ENCODE measurements at places on chromosomes 1 and 21. TPM values are rescaled to one million over a fixed set of nuclear protein-coding genes. Genes with fewer than 3 reads are reported as not detected.

GRCh38 chr1:18230840-18231239 is 123.2 kb downstream of the IGSF21 start:
- H3K4me1 ChIP-seq = no peaks in the 10 kb centered on the region
- no peak overlapping the region for H3K4me3 ChIP-seq
- peaks cover 1% of the 10 kb centered on the region for H3K36me3 ChIP-seq
- H3K27me3 ChIP-seq = peaks cover 22% of the 10 kb centered on the region
- no peak overlapping the region for H3K27ac ChIP-seq

NFASC gene
- total RNA-seq = 0.24 TPM

MSH4 gene
- 0.12 TPM for total RNA-seq

SYPL2 gene
- total RNA-seq = not detected

DNA sequence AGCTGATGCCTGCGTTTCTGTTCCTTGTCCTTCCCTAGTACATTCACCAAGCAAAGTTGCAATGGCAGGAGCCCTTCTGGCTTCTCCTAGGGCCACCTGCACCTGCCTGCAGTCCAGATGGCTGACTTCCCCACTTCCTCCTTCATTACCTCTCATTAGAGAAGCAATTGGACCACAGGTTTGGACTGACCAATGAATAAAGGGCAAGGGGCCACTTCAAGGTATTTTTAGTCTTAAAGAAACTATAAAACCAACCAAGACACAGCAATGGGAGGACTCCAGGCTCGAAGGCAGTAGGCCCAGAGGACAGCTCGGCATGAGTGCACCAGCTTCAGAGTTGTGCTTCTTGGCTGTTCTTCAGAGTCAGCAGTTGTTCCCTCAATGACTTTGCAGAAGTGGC is 60.8 kb upstream of the ROR1 start:
- H3K4me1 ChIP-seq = no peaks in the 10 kb centered on the region
- no peak overlapping the region for H3K27ac ChIP-seq
- H3K36me3 ChIP-seq = no peaks in the 10 kb centered on the region
- H3K4me3 ChIP-seq = no peak overlapping the region
- DNase-seq = no peak

DNA sequence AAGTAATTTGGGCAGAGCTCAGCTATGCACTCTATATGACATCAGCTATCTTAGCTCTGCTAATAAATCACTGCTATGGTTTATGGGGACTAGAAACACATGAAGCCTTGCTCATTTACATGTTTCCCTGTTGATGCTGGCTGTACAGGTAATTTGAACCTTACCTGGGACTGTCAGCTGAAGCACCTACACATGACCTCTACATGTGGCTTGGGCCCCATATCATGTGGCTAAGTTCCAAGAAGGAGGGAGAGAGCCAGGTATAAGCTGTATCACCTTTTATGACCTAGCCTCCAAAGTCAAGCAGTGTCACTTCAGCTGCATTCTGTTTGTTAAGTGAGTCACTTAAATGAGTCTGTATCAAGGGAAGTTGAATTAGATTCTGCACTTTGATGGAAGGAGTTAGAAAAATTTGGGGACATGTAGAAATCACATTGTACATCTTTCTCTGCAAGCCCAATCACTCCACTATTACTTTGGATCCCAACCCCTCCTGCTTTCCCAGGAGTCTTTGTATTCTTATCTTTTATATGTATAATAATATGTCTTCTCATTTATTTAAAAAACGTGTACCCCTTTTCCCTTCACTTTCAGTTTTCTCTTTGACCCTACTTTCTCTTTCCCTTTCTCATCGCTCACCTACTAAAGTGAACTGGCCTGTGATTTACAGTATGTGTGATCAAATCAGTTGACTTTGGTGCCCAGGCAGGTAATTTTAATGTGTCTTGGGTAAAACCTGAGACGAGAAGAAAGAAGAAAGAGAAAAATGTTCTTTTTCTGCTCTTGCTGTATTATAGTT is 53.4 kb upstream of the PRKACB start:
- peak overlapping the region; percentile 46 for H3K27ac ChIP-seq
- H3K4me3 ChIP-seq = peak overlapping the region; percentile 39
- peaks cover 23% of the 10 kb centered on the region for H3K4me1 ChIP-seq
- peak; percentile 8 for DNase-seq
- peaks cover 3% of the 10 kb centered on the region for H3K27me3 ChIP-seq

- H3K36me3 ChIP-seq = peaks cover 17% of the 10 kb centered on the region
- no peak overlapping the region for H3K27ac ChIP-seq
Measured at GRCh38 chr1:167669209-167670124, 39.4 kb downstream of the RCSD1 start.

ADAM30 gene
- not detected for total RNA-seq

FCMR gene
- total RNA-seq = 73.0 TPM

DNA sequence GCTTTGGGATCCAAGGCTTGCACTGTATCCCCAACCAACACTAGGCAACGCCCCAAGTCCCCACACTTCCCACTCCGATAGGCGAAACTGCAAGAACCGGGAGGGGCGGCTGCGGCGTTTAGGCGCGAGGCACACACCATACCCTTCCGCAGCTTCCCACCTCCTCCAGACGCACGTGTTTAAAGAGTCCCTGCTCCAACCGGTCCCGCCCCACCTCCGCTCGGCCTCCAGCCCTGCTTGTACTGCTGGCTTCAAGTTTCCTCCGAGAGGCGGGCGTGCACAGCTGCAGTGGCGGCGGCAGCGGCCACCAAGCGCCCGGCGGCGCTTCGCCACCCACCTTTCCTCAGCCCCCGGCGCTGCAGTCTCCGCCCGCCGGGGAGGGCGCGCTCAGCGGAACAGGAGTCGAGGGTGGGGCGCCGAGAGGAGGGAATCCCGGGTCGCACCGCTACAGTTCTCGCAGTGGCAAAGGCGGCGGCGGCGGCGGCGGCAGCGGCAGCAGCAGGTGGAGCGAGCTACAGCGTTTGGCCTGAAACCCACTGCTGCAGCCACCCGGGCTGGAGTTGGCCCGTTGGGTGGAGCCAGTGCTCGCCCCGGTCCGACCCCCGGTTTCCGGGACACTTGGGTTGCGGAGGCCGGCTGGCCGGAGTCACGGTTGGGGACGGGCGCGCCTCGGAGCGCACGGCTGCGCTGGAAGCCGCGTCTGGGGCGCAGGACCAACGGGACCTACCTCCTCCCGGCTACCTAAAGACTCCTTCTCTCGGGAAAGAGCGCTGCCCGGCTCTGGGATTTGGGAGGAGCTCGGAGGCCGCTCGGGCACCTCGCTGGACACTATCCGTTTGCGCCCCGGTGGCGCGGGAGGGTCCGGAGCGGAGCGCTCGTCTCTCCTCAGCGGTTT is at the start of gene CNIH3:
TSS of gene CNIH3 (plus strand) at position 457 of the 895 bp plus-strand sequence. CDS start 858 bp downstream, outside the sequence.
- H3K4me3 ChIP-seq = peak within 1 kb of the TSS; percentile 59
- no peaks in the 10 kb centered on the region for H3K36me3 ChIP-seq
- DNase-seq = peak; percentile 44
- no peak within 1 kb of the TSS for H3K27ac ChIP-seq

- no peaks in the 10 kb centered on the region for H3K36me3 ChIP-seq
- peaks cover 45% of the 10 kb centered on the region for H3K4me1 ChIP-seq
- H3K4me3 ChIP-seq = no peak overlapping the region
Measured at GRCh38 chr1:234838182-234838581, 228.2 kb upstream of the IRF2BP2 start.

FAM177B gene
- not detected for total RNA-seq

DNA sequence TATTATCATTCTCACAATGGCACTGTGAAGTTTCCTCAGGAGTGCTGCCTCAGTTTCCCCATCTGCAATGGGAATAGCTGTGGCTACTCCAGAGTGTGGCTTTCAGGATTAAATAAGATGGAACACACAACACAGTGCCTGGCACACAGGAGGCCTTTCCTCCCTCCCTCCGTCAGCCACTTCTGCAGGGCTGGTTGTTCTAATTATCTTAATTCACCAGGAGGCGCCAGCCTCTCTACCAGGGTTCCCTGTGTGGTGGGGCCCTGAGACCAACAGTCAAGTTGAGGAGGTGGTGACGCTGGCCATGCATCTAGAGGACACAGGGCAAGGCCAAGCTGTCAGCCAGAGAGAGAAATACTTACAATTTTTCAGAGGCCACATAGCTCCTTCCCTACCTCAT is 6.3 kb upstream of the FOXO6 start:
- no peaks in the 10 kb centered on the region for H3K4me1 ChIP-seq
- no peak overlapping the region for H3K27ac ChIP-seq
- H3K27me3 ChIP-seq = peaks cover 6% of the 10 kb centered on the region
- no peaks in the 10 kb centered on the region for H3K36me3 ChIP-seq
- no peak overlapping the region for H3K4me3 ChIP-seq

- no peaks in the 10 kb centered on the region for H3K36me3 ChIP-seq
- no peaks in the 10 kb centered on the region for H3K27me3 ChIP-seq
Measured at GRCh38 chr1:195608883-195609282, 999.4 kb downstream of the KCNT2 start.

DNA sequence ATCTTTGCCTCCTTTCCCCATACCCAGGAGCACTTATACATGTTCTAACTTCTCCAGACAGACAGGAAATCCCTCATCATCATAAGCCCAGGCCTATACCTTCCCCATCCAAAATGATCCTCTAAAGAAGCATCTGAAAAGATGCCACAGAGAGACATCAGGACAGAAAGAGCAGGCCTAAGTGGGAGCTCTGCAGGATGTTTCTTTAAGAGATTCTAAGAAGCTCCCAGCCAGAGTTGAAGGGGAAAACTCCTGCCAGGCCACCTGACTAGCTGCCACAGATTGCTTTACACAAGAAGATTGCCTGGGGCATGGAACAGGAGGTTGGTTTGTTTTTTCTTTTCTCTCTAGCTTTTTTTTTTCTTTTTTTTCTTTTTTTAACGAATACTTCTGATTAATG is 275.8 kb downstream of the VAV3 start:
- no peak overlapping the region for H3K27ac ChIP-seq
- no peak for DNase-seq
- no peaks in the 10 kb centered on the region for H3K27me3 ChIP-seq
- H3K4me1 ChIP-seq = no peaks in the 10 kb centered on the region
- H3K4me3 ChIP-seq = no peak overlapping the region

GRCh38 chr1:174258148-174258550 is 98.8 kb downstream of the RABGAP1L start:
- DNase-seq = peak; percentile 38
- no peak overlapping the region for H3K4me3 ChIP-seq

CFHR4 gene
- total RNA-seq = not detected

DNA sequence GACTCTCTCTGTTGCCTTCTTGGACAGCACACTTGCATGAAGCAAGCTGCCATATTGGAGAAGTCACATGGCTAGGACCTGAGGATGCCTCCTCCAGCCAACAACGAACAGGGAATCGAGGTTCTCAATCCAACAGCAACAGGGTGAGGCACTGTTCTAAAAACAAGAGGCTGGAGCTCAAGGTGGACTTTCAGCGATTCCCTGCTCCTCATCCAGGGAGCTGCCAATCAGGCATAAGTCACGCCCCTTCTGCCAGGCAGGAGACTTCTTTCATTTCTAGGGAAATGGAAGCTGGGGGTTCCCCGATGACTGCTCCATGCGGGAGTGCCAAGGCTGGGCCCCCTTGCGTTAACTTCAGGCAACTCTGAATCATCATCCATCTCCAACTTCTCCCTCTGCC is 22.7 kb upstream of the IFNAR1 start:
- no peaks in the 10 kb centered on the region for H3K27me3 ChIP-seq
- H3K27ac ChIP-seq = no peak overlapping the region
- H3K36me3 ChIP-seq = no peaks in the 10 kb centered on the region
- DNase-seq = no peak

- peaks cover 11% of the 10 kb centered on the region for H3K4me1 ChIP-seq
- no peak overlapping the region for H3K27ac ChIP-seq
- H3K4me3 ChIP-seq = no peak overlapping the region
Measured at GRCh38 chr1:44413740-44414139, 8.7 kb downstream of the RNF220 start.

FOXD2 gene
- total RNA-seq = 0.26 TPM

GRCh38 chr1:154301582-154301981 is 19.3 kb upstream of the AQP10 start:
- no peak overlapping the region for H3K27ac ChIP-seq
- no peaks in the 10 kb centered on the region for H3K27me3 ChIP-seq
- H3K4me1 ChIP-seq = peaks cover 16% of the 10 kb centered on the region
- no peak for DNase-seq
- no peak overlapping the region for H3K4me3 ChIP-seq

TSTD1 gene
- 77.7 TPM for total RNA-seq

DNA sequence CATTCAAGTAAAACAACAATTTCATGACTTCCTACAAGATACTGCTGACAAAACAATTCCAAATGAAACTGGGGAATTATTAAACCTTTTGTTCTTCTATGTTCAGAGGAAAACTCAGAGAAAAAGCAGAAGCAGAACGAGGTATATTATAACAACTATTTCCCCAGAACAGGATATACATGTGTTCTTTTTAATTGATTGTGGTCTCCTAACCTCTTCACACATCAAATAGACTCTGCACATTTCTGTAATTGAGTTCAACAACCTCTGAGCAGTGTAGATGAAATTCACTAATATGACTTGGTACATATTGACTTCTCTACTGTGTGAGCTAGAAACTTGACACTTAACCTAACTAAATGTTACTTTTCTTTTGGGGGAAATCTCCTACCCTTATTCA is 584.2 kb downstream of the NEGR1 start:
- no peak overlapping the region for H3K4me3 ChIP-seq
- no peaks in the 10 kb centered on the region for H3K4me1 ChIP-seq
- H3K36me3 ChIP-seq = no peaks in the 10 kb centered on the region
- no peak for DNase-seq
- H3K27ac ChIP-seq = no peak overlapping the region

TNN gene
- total RNA-seq = 0.05 TPM

ASTN1 gene
- total RNA-seq = not detected

DNA sequence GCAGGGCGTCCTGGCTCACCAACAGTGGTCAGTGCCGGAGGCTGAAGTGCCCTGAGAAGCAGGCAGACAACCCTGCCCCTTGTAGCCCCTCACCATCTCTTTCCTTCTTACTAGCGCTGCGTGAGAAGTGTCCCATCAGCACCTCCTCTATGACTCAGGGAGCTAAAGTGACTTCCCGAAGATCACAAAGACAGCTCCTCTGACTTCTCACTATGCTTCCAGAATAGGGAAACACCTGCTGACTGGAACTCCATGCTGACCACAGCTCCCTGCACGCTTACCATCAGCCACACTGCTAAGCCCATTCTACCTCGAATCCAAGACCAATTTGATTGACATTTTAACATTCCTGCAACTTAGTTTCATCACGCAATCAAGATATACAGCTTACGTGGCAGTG is 92.8 kb downstream of the JAK1 start:
- H3K4me3 ChIP-seq = no peak overlapping the region
- peaks cover 38% of the 10 kb centered on the region for H3K4me1 ChIP-seq
- no peaks in the 10 kb centered on the region for H3K27me3 ChIP-seq
- no peak for DNase-seq
- no peak overlapping the region for H3K27ac ChIP-seq
- peaks cover 58% of the 10 kb centered on the region for H3K36me3 ChIP-seq

DNA sequence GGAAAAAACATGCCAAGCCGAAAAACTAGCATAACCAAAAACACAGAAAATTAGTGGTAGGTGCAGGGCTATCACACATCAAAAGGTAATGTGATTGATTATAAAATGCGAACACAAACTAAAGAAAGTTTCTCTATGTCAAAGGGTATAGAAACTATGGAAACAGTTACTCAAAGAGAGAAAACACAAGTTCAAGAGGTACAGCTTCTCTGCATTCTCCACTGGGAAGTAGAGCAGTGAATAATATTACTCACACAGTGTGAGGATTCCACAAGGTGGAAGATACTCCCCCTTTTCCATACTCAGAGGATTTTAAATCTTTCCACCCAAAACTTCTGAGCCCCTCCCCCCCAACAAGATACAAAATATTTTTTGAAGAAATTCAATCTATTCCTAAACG is 18.6 kb downstream of the AKT3 start:
- H3K4me1 ChIP-seq = peaks cover 34% of the 10 kb centered on the region
- no peak for DNase-seq
- no peak overlapping the region for H3K27ac ChIP-seq
- peaks cover 25% of the 10 kb centered on the region for H3K36me3 ChIP-seq
